HT-29 (cell line): ENCODE measurements at places on chromosomes 5 and 9. TPM values are rescaled to one million over a fixed set of nuclear protein-coding genes. Genes with fewer than 3 reads are reported as not detected.

- no peak for DNase-seq
Measured at GRCh38 chr9:92385001-92385400, 19.4 kb downstream of the OGN start.

GRCh38 chr5:131635684-131636572 is 899 bp upstream of the RAPGEF6 start:
- DNase-seq: peak; percentile 62

ADRB2 gene
- total RNA-seq: 0.60 and 0.64 TPM in 2 replicates

DNA sequence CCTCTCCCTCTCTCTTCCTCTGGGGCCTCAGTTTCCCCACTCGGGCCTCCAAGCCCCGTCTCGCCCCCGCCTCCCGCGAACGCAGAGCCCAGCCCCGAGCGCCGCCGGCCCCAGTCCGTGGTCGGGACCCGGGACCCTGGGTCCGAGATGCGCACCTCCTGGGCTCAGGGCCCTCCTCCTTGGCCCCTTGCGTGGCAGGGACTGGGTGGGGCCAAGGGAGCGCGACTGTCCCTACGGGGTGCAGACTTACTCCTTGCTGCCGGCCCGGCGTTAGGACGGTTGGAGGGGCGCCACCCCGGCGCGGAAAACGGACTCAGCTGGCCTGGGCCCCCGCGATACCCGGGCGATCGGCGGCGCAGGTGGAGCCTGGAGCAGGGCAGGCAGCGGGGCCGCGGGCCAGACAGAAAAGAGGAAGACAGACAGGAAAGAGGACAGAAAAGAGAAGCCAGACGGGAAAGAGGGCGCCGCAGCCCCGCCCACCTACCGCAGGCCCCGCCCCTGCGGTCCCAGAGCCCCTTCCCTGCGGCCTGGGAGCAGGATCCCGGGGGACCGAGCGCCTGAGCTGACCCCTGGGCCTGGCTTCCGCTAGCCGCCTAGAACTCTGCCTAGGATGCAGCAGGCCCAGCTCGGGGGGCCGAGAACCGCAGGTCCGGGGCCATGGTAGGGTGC is at the start of gene GBGT1:
TSS of gene GBGT1 (minus strand) at position 411 of the 669 bp plus-strand sequence. CDS start 1,502 bp downstream, outside the sequence.
- no peak for DNase-seq

NEURL1B gene
- total RNA-seq: 0.26 and 0.79 TPM in 2 replicates

GRCh38 chr9:92291577-92291976 is 1.9 kb downstream of the IARS1 start:
- no peak for DNase-seq

- DNase-seq: no peak
Measured at GRCh38 chr9:114126247-114127060, 27.4 kb upstream of the KIF12 start.

DNA sequence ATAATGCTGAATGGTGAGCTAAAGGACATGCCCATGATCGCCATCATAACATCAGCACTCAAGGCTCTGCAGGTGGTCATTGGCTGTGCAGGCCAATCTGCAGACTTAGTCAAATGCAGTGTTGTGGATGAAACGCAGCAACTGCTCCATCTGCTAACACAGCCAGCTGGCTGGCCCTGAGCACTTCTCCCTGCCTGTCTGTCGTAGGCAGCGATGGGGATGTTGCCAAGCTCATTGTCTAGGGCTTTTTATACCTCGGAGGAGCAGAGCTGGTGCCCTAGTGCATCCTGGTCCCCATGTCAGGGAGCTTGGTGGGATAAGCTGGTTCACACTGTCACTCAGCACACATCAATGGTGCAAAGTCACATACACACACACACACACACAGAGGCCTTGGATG is 189.4 kb downstream of the TENT4A start:
- DNase-seq: no peak

DNA sequence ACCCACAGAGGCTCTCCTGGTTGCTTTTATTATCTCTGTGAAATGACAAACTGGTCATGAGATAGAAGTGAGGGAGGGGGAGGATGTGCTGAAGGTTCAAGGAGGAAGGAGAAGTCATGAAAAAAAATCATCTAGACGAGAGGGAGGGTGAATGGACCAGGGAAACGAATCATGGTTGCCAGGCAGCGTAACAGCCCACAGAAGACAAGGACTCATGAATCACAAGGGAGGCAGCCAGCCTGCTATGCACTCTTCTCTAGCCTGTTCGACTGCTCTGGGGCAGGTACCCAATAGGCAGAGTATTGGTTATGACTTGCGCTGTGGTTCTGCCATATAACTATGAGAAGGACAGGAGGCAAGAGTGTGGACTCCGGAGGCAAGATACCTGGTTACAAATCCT is 475.2 kb downstream of the CDK5RAP2 start:
- no peak for DNase-seq

C5orf34 gene
- 2.5 and 3.8 TPM in 2 replicates for total RNA-seq

GABRB2 gene
- not detected in 2 replicates for total RNA-seq

- no peak for DNase-seq
Measured at GRCh38 chr5:68250661-68251298, 35.2 kb downstream of the PIK3R1 start.

CCDC192 gene
- not detected in 2 replicates for total RNA-seq

GRCh38 chr5:164470312-164470711 is 964.9 kb downstream of the MAT2B start:
- DNase-seq: no peak

DNA sequence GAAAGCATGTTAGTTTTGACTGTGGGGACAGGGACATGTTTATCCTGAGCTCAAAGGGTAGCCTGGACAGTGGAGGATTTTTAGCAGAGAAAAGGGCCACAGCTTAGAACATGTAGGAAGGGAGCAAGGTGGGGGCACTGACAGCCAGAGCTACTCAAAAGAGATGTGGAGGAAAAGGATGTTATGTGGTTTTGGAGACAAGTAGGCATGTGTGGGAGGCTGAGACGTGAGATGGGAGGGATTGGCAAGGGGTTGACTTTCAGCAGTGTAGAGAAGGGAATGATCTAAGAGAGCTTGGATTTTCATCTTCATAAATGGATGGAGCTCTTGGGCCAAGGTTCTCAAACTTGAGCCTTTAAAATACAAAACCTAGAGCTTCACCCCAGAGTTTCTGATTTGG is 24.0 kb downstream of the SYK start:
- no peak for DNase-seq

- no peak for DNase-seq
Measured at GRCh38 chr5:79561525-79561893, 47.6 kb upstream of the HOMER1 start.
